Activated CD8-positive, alpha-beta T cell treated with anti-CD3 and anti-CD28 coated beads, Interleukin-2, amount 10 ng/mL, durations not matched to agents 7 days and 5 days (primary cell): ENCODE measurements at places on chromosomes 11 and 22. TPM values are rescaled to one million over a fixed set of nuclear protein-coding genes. Genes with fewer than 3 reads are reported as not detected.

IL18 gene
- 0.26 TPM for total RNA-seq

TSPAN18 gene
- 8.7 TPM for total RNA-seq

DNA sequence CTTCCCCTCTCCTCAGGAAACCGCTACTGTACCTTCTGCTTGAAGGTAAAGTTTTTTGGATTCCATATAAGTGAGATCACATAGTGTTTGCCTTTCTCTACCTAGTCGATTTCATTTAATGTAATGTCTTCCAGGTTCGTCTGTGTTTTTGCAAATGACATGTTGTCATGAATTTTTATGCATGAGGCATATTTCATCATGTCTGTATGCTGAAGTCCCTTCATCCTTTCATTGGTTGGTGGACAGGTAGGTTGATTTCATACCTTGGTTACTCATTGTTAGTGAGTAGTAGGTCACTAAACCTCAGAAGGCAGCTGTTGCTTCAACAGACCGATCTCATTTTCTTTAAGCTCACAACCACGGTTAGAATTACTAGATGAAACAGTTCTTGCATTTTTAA, 60.3 kb downstream of the LRRC74B start:
- no peak for DNase-seq
- H3K36me3 ChIP-seq = no peaks in the 10 kb centered on the region
- no peak overlapping the region for H3K4me3 ChIP-seq
- no peak overlapping the region for H3K27ac ChIP-seq
- peaks cover 29% of the 10 kb centered on the region for H3K27me3 ChIP-seq

GRCh38 chr11:118342503-118343161, at the start of gene CD3D:
Gene CD3D (minus strand): TSS chr11:118342705. CDS start chr11:118342607, 98 bp downstream.
- H3K36me3 ChIP-seq = peaks cover 75% of the 10 kb centered on the region
- peak; percentile 78 for DNase-seq
- H3K27me3 ChIP-seq = no peaks in the 10 kb centered on the region
- H3K4me3 ChIP-seq = peak within 1 kb of the TSS; percentile 84
- H3K4me1 ChIP-seq = peaks cover 63% of the 10 kb centered on the region

GRCh38 chr11:8331767-8332166, 68.1 kb upstream of the LMO1 start:
- no peak overlapping the region for H3K4me3 ChIP-seq
- no peaks in the 10 kb centered on the region for H3K27me3 ChIP-seq
- no peaks in the 10 kb centered on the region for H3K36me3 ChIP-seq
- H3K27ac ChIP-seq = no peak overlapping the region
- no peak for DNase-seq

GRCh38 chr22:22410677-22411076, 97.9 kb downstream of the ZNF280B start:
- H3K27me3 ChIP-seq = peaks cover 56% of the 10 kb centered on the region
- H3K4me3 ChIP-seq = no peak overlapping the region
- no peak overlapping the region for H3K27ac ChIP-seq
- peaks cover 5% of the 10 kb centered on the region for H3K4me1 ChIP-seq

DNA sequence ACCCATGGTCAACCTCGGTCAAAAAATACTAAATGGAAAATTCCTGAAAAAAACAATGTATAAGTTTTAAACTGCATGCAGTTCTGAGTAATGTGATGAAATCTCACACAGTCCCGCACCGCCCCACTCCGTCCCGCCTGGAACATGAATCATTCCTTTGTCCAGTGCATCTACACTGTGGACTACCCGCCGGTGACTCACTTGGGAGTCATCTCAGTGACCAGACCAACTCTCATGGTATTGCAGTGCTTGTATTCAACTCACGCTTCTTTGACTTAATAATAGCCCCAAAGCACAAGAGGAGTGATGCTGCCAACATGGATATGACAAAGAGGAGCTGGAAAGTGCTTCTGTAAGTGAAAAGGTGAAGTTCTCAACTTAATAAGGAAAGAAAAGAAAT, 48.8 kb downstream of the ARHGAP32 start:
- no peaks in the 10 kb centered on the region for H3K36me3 ChIP-seq
- no peaks in the 10 kb centered on the region for H3K4me1 ChIP-seq
- DNase-seq = no peak
- H3K4me3 ChIP-seq = no peak overlapping the region
- no peaks in the 10 kb centered on the region for H3K27me3 ChIP-seq

GRCh38 chr11:10667521-10667885, 26.1 kb downstream of the IRAG1 start:
- peaks cover 7% of the 10 kb centered on the region for H3K27me3 ChIP-seq
- H3K27ac ChIP-seq = no peak overlapping the region
- H3K36me3 ChIP-seq = no peaks in the 10 kb centered on the region
- no peaks in the 10 kb centered on the region for H3K4me1 ChIP-seq

DNA sequence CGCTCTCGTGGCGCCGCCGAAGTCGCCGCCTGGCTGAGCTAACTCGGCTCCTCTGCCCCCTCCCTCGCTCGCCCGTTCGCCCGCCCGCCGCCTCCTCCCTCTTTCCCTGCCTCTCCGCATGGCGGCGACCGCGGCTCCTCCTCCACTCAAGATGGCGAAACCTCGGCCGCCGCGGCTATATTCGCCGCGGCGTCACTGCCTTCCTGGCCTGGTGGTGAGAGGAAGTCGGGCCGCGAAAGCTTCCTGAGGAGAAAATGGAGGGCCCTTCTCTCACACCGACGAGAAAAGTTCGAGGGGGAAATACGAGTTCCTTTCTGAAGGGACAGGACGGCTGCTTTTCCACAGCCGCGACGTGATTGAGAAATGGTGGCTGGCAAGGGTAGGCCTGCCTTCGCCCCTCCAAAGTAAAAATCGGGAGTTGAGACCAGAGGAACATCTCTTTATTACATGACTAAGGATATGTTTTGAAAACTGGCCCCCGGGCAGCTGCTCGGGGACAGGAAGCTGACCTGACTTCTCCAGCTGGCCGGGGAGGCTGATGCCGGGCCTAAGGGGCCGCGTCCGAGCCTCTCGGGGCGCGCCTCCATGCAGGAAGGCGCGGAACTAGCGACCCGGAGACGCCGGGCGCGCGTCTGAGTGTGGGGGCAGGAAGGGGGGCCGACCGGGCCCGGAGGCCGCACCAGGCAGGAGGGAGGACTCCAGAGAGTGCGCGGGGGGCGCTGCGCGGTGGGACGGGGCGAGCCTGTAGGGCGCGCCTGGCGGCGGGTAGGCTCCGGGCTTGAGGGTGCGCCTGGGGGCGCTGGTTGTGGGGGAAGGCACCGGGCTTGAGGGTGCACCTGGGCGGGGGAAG, at the start of gene DDX6:
Gene DDX6, minus strand, starts transcription at position 54 of the 850 bp plus-strand sequence. CDS start 4,913 bp downstream, outside the sequence.
- H3K4me3 ChIP-seq = peak within 1 kb of the TSS; percentile 99
- DNase-seq = peak; percentile 94
- no peaks in the 10 kb centered on the region for H3K27me3 ChIP-seq
- H3K36me3 ChIP-seq = peaks cover 19% of the 10 kb centered on the region
- peak within 1 kb of the TSS; percentile 100 for H3K27ac ChIP-seq

GRCh38 chr11:100224541-100225034, 462.5 kb upstream of the ARHGAP42 start:
- H3K27ac ChIP-seq = no peak overlapping the region
- no peak for DNase-seq
- H3K4me1 ChIP-seq = no peaks in the 10 kb centered on the region

GRCh38 chr11:36501236-36501635, 8.8 kb downstream of the TRAF6 start:
- H3K4me1 ChIP-seq = peaks cover 35% of the 10 kb centered on the region
- no peak overlapping the region for H3K27ac ChIP-seq
- H3K4me3 ChIP-seq = no peak overlapping the region
